Activated naive CD8-positive, alpha-beta T cell treated with anti-CD3 and anti-CD28 coated beads, Interleukin-2, amount 10 ng/mL, durations not matched to agents 7 days and 5 days (primary cell): ENCODE measurements at places on chromosomes 12 and 14. TPM values are rescaled to one million over a fixed set of nuclear protein-coding genes. Genes with fewer than 3 reads are reported as not detected.
A peak's percentile ranks its signal among the peaks of the same experiment; 100 is the strongest.

DNA sequence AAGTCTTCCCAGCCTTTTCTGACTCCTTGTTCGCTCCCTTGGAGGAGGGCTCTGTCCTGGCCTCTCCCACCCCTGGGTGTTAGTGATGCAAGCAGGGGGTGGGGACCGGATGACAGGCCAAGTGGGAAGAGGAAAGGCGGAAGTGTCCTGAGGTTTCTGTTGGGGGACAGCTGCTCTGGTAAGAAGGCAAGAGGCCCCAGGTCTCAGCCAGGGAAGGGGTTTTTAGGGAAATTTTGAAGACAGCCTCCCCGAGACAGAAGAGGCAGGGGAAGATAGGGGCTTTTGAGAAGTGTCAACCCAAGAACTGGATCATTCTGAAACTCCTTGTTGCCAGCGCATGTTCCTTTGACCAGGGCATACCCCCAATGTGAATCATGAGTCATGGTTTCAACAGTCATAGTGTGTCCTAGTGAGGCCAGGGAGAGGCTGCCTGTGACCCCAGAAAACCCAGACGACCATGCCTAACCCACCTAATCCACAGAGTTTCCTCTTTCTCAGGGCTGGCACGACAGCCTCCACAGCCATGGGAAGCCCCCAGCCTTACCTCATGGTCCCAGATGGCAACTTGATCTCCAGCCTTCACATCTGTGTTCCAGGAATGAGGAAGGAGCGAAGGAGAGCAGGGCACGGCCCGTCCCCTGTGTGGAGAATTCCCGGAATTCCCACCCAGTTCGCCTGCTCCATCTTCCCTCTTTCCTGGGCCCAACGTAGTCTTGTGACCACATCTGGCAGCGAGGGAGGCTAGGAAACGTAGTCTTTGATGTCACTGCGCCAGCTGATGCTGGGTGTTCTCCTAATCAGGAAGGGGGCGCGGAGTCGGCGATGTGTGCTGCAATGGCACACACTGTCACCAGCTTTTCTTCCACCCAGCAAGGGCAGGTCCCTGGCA is 4.9 kb upstream of the GPR132 start:
- H3K4me3 ChIP-seq: no peak overlapping the region
- peak overlapping the region; percentile 59 for H3K27ac ChIP-seq
- peak; percentile 31 for DNase-seq
- no peaks in the 10 kb centered on the region for H3K36me3 ChIP-seq

Gene ANKLE2
- total RNA-seq: 92.9 TPM

Gene LMNTD1
- total RNA-seq: not detected

Gene CACNA1C
- 0.11 TPM for total RNA-seq

GRCh38 chr14:36256126-36256801 is 64.2 kb downstream of the MBIP start:
- peaks cover 9% of the 10 kb centered on the region for H3K27me3 ChIP-seq
- H3K27ac ChIP-seq: no peak overlapping the region
- no peak for DNase-seq
- H3K36me3 ChIP-seq: no peaks in the 10 kb centered on the region

Gene RND1
- total RNA-seq: 3.8 TPM

DNA sequence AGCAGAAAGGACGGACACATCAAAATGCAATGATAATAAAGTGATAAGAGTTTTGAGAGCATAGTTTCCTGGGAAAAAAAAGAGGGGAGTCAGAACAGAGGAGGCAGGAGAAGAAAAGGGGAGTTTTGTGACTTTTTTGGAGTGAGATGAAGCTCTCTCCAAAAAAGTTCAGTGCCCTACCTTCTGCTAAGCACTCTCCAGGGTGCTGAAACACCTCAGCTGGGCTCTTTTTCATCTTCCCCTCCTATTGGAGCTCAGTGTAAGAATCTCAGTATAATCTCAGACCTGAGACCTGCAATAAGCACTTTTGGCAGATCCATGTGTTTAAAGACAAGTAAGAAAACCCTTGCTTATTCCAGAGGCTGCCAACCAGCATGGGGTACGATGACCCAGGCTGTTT is 58.9 kb upstream of the SRRM4 start:
- DNase-seq: no peak
- no peaks in the 10 kb centered on the region for H3K36me3 ChIP-seq
- no peaks in the 10 kb centered on the region for H3K4me1 ChIP-seq
- H3K27me3 ChIP-seq: no peaks in the 10 kb centered on the region

DNA sequence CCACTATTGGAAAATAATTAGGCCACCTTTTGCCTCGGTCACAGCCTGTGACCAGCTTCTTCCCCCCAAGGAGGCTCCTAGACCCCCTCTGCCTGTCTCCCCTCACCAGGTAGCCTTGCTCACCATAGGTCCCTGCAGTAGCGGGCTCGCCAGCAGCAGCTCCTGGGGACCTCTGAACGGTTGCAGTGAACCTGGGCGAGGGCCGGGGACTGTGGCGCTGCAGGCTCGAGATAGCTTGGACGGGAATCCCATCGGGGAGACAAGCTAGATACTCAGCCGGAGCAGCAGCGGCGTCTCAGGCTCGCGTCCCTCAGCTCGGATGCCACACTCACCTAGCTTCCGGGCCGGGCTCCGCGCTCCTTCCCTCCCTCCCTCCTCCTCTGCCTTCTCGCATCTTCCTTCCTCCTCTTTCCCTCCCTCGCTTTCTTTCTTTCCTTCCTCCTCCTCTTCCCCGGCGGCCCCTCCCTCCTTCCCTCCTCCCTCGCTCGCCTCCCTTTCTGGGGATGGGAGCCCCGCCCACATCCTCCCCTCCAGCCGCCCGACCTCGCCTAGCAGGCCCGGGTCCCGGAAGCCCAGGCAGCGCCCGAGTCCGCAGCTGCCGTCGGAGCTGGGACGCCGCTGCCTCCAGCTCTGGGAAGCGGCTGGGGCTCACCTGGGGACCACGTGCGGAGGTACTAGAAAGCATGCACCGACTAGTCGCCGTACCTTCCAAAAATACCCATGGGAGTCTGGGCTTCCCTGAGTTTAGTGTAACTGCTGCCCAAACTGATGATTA is at the start of gene BMP4:
Gene BMP4, minus strand, starts transcription at position 399 of the 775 bp plus-strand sequence. CDS start 4,603 bp downstream, outside the sequence.
- peaks cover 66% of the 10 kb centered on the region for H3K27me3 ChIP-seq
- H3K4me3 ChIP-seq: peak within 1 kb of the TSS; percentile 60
- peak; percentile 52 for DNase-seq
- H3K27ac ChIP-seq: peak within 1 kb of the TSS; percentile 30
- H3K36me3 ChIP-seq: no peaks in the 10 kb centered on the region

- no peaks in the 10 kb centered on the region for H3K36me3 ChIP-seq
- no peak overlapping the region for H3K4me3 ChIP-seq
- H3K4me1 ChIP-seq: no peaks in the 10 kb centered on the region
- peaks cover 13% of the 10 kb centered on the region for H3K27me3 ChIP-seq
- DNase-seq: no peak
These were observed 159.4 kb upstream of the TMTC2 start for GRCh38 chr12:82527165-82527780.

GRCh38 chr12:130251236-130251780 is 86.4 kb upstream of the PIWIL1 start:
- H3K4me1 ChIP-seq: no peaks in the 10 kb centered on the region
- no peaks in the 10 kb centered on the region for H3K27me3 ChIP-seq

DNA sequence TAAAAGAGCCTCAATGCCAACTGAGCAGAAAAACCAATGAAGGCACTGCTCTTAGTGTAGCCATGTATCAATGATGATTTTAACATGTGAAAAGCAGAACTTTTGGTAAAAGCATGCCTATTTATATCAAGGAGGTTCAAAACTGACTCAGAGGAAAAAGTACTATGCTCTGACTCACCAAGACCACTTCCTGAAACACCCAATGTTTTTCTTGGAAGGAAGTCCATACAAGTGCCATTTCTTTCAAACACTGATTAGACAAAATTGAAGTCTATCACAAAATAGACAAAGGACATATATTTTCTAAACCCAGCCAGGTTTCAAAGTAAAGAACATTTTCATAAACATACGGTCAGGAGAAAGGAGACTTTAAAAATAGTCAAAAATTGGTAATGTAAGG is 88.6 kb downstream of the EPS8 start:
- H3K4me3 ChIP-seq: peak overlapping the region; percentile 69
- H3K4me1 ChIP-seq: peaks cover 27% of the 10 kb centered on the region
- H3K27ac ChIP-seq: peak overlapping the region; percentile 83

Gene GDF3
- not detected for total RNA-seq
